ENCODE measurements at places on chromosomes 3 and 15. TPM values are rescaled to one million over a fixed set of nuclear protein-coding genes. Genes with fewer than 3 reads are reported as not detected.

Gene HACD2
- total RNA-seq, result 26.9 TPM

Gene HGD
- total RNA-seq, result 0.29 TPM

Gene TLR9
- under 0.01 TPM for total RNA-seq

Gene TSC22D2
- total RNA-seq, result 11.2 TPM

Gene ARPC4
- 190 TPM for total RNA-seq

Gene SYNPR
- not detected for total RNA-seq

Gene CCDC39
- total RNA-seq, result 0.17 TPM

Gene CMTM8
- 0.17 TPM for total RNA-seq

Gene CLRN1
- not detected for total RNA-seq

Gene SGO1
- total RNA-seq, result 9.9 TPM

Gene ZPLD1
- total RNA-seq, result not detected

Gene TEX55
- total RNA-seq, result not detected

Gene PRTG
- 1.7 TPM for total RNA-seq

Gene PCNP
- 116 TPM for total RNA-seq

Gene CYP1A1
- total RNA-seq, result not detected

Gene SETMAR
- total RNA-seq, result 10.1 TPM

Gene TRH
- total RNA-seq, result not detected

Gene FETUB
- total RNA-seq, result not detected

Gene TRANK1
- 12.1 TPM for total RNA-seq

Gene SNTN
- total RNA-seq, result not detected

Gene KLHL25
- 5.6 TPM for total RNA-seq

Gene GOLGA8Q
- total RNA-seq, result 1.5 TPM

Gene HTR3E
- not detected for total RNA-seq

Gene C3orf70
- 0.87 TPM for total RNA-seq

Gene CLEC3B
- 12.1 TPM for total RNA-seq

Gene TMEM108
- total RNA-seq, result not detected

Gene B3GALNT1
- total RNA-seq, result 16.9 TPM

Gene STARD5
- 30.9 TPM for total RNA-seq

Gene SEC61A1
- total RNA-seq, result 409 TPM

Gene FAM227B
- total RNA-seq, result 6.5 TPM

Gene CLDN16
- total RNA-seq, result not detected

Gene CFAP91
- total RNA-seq, result 0.44 TPM

Gene TIPIN
- 10.6 TPM for total RNA-seq

Gene CLK3
- 46.5 TPM for total RNA-seq

Gene LYSMD2
- 3.6 TPM for total RNA-seq

Gene ZKSCAN7
- 9.0 TPM for total RNA-seq

Gene GATM
- 0.44 TPM for total RNA-seq

Gene PLCH1
- total RNA-seq, result 0.17 TPM

Gene ST3GAL6
- 0.99 TPM for total RNA-seq

Gene MUC20
- 0.50 TPM for total RNA-seq

Gene SSUH2
- not detected for total RNA-seq

Gene SV2B
- total RNA-seq, result not detected

Gene PSTPIP1
- total RNA-seq, result 0.17 TPM

Gene CHD2
- 101 TPM for total RNA-seq

Gene GOLGA8T
- not detected for total RNA-seq

Gene AEN
- 42.6 TPM for total RNA-seq

Gene THPO
- total RNA-seq, result 0.15 TPM

Gene SPTBN5
- total RNA-seq, result 0.29 TPM

Gene C2CD4A
- not detected for total RNA-seq

Gene OIP5
- 1.5 TPM for total RNA-seq

Gene ADGRG7
- total RNA-seq, result not detected

Gene UNC13C
- not detected for total RNA-seq

Gene GPX1
- 395 TPM for total RNA-seq

Gene ERC2
- 0.44 TPM for total RNA-seq

Gene PRRT3
- 5.4 TPM for total RNA-seq

Gene SATB1
- 20.2 TPM for total RNA-seq

Measured in smooth muscle cell of trachea (primary cell).